ENCODE measurements at places on chromosomes 1 and 21. TPM values are rescaled to one million over a fixed set of nuclear protein-coding genes. Genes with fewer than 3 reads are reported as not detected.

Gene INSRR
- 0.07 TPM for polyA plus RNA-seq

Gene FH
- polyA plus RNA-seq, result 66.5 TPM

Gene OR2W3
- not detected for polyA plus RNA-seq

Gene AKR7A3
- polyA plus RNA-seq, result 296 TPM
